NCI-H1092 (cell line): ENCODE measurements at places on chromosomes 7 and 10.

DNA sequence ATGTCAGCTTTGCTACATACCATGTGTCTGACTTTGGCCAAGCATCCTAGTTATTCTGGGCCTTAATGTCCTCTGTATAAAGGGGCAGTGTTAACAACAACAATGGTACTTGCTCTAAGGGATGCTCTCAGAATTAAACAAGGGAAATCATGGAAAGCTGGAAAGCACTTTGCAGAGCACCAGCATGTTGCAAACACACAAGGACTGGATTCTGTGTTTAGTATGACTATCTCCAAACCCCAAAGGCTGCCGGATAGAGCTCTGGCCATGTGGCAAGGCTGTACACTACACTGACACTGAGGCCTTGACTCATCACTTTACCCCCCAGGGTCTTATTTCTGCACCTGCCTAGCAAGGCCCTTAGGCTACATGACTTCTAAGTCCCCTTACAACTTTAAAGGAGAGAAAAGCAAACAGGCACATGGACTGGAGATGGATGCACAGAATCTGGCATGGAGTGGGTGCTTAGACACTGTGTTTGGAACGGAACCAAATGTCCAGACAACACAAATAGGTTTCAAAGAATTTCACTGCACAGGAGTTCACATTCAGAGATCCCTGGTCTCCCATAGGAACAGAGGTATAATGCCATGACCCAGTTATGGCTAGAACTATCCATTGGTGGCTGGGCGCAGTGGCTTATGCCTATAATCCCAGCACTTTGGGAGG lies 74.6 kb downstream of the FAM13C start:
- DNase-seq, result no peak

- no peak for DNase-seq
These were observed 90.4 kb downstream of the ZMIZ1 start for GRCh38 chr10:79159141-79159651.

GRCh38 chr7:11950281-11950680 lies 118.3 kb upstream of the THSD7A start:
- no peak for DNase-seq

DNA sequence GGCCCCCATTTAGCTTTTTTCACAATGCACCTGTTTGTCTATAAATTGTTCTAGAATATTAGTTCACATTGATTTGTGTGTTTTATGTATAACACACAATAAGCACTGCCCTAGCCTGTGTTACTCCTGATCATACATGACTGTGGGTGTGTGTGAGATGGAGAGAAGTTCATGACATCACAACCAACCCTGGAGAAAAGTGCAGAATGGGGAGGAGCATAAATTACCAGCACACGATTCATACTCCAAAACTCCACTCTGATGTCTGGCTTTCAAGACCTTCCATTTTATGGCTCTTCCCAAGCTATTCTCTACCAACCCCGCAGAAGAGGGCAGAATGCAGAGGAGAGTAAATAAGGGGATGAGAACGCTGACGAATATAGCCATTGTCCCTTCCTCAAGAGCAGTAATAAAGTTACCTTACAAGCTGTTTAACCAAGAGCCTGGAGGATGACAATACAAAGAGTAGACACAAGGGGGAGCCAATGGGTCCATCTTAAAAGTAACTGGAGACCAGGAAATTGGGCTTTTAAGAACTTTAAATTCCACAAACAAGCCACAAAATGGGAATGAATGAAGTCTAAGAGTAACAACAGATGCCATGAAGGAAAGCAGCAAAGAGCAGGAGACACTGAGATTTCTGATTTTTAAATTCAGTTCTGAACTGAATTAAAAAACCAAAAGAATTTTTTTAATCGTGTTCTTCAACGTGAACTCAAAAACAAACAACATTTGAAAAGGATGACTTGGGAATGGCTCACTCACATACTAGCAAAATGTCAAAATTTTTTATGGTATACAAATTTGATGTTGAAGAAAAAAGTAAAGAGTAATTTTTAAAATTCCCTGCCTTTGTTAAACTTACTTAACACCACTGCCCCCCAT lies 159.6 kb downstream of the PARD3 start:
- peak; percentile 4 for DNase-seq

- DNase-seq, result no peak
These were observed 86.2 kb upstream of the DDC start for GRCh38 chr7:50651271-50651989.

DNA sequence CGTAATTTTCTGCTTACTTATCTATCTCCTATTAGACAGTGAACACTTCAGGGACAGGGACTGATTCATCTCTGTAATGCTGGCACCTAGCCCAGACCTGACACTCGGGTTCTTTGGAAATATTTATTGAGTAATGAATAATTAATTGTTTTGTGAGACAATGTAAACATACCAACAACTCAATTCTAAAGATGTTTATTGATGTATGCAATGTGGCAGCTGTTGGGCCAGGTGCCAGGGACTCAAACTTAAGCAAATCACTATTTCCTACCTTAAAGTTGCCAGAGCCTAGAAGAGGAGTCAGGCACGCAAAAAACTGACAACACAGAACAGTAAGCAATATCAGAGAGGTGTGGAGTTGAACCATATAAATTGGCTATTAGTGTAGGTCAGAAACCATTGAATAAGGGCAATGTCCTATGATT lies 63.6 kb upstream of the BMPER start:
- peak; percentile 67 for DNase-seq

DNA sequence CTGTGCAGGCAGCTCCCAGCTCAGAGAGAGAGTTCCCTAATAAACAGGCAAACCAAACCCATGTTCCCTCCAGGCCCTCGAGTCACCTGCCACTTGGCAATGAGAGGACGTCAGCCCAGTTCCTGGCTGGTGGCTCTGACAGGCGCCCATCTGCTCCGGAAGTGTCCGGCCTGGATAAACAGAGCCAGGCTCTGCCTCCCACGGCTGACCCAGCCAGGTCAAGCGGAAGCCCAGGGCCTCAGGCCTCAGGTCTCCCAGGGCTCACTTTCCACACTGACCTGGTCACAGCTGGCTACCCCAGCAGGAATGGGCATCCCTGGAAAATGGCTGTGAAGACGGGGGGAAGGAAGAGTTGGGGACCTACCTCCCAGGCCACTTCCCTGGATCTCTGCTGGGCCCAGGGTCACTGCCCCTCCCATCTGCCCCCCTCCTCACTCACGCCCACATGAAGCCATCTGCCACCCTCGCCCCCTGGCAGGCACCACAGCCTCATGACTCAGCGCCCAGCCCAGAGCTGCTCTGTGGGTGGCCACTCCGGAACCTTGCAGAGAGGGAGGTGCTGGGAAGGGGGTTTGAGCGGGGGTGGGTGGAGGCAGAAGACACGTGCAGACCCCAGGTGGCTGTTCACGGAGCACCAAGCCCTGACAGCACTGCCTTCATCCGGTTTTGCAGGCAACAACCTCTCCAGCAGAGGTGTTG lies 37.4 kb upstream of the DUSP5 start:
- DNase-seq, result no peak

- no peak for DNase-seq
These were observed 287.5 kb upstream of the PODXL start for GRCh38 chr7:131843898-131844331.
